GF-D8 (cell line): ENCODE measurements at places on chromosomes 6 and 20.

DNA sequence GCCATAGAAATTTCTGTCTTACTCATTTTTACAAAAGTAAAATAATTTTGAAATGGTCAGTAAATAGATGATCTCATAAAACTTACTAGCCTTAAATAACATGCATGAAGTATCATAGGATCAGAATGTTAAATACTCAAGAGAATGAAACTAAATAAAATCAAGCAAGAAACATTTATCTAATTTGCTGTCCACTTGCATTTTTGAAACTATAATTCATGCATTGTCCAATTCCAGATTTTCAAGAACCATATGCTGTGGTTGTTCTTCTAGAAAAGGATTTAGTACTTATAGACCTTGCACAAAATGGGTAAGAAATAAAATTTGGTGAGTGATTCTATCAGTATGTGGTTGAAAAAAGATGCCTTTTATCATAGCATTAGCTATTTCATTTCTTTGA lies 107.0 kb downstream of the STXBP5 start:
- DNase-seq = no peak

DNA sequence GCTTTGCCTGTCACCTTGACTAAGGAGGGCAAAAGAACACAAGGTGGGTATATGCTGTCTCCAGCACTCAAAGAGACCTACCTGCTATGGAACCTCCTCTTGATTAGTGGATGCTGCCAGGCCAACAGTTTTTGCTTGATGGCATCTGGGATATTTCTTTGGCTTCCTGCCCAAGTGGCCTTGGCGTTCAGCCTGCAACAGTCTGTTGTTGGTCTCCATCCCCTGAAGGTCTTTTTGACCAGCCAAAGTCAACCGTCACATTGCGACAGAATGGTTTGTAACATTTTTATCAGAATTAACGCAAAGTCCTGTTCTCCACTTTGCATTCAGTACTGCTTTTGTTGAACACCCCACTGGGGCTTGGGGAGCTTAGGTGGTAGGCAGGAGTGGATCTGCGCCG lies 37.1 kb downstream of the SERPINB1 start:
- DNase-seq = no peak

DNA sequence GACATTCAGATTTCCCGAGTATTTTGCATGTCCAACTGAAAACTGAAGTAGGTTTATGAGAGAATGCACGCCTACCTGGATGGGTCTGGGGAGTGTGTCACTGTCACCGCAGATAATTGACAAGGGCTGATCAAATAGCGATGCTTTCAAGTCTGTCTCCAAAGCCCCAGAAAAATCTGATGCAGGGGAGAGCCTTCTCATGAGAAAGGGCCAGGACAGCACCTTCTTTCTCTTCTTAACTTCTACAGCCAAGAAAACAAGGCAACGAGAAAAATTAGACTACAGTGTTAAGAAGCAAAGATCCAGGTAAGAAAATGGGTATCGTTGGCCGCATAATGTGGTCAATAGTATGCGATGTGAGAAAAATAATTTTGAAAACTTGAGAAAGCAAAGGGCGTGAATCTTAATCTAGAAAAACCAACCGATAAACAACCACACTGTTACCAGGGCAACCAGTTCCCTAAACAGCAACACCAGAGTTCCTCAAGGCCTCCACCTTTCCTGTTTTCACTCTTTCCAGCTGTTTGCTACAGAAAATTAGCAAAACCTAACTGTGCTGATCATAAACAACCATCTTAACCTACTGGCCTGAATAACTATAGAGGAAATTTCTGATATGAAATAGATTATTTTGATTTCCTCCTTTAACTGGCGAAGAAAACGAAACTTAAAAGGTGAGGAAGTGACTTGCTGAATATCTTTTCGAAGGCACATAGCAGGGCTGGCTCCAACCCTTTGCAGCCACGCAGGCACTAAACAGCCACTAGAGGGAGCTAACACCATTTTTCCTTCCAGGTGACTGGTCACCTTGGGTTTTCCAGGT lies 2.6 kb downstream of the TAGAP start:
- peak; percentile 70 for DNase-seq

- DNase-seq = no peak
Measured at GRCh38 chr6:164795056-164795815, 514.2 kb downstream of the C6orf118 start.

DNA sequence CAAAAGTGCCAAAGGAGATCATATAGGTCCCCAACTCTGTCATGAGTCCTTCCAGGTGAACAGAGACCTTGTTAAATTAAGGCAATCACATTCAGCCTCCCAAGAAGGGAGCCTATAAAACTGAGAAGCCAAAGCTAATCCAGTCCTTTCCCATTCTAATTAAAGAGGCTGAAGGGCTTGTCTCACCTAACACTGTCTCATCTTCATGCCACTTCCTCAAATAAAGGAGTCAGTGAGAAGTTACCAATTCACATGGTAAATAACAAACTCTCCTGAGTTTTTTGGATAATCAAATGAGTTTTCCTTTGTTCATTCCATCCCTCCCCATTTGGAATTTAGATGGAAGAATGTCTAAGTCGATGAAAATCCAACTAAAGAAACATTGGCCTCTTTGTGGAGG lies 242.8 kb downstream of the UST start:
- no peak for DNase-seq

- no peak for DNase-seq
Measured at GRCh38 chr6:92840246-92840930, 579.0 kb downstream of the EPHA7 start.

- DNase-seq = no peak
Measured at GRCh38 chr6:26258212-26258977, 106.6 kb upstream of the BTN3A2 start.

- no peak for DNase-seq
Measured at GRCh38 chr6:20487669-20488375, 46.4 kb upstream of the CDKAL1 start.

DNA sequence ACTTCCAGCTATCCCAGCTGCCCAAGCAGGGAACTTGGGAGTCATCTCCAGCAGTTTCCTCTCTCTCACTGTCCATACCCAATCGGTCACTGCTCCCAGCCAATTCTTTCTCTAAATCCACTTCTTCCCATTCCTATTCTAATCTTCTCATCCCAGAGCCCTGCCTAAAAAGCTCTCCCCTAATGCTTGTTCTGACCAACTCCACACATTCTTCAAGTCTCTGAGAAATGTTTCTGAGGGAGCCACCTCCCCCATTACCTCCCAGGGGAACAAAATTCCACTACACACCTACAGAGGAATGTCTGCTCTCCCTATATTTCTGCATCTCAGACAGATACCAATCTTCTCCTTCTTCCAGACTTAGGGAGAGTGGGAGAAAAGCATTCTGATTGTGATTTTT lies 14.0 kb downstream of the SLC17A4 start:
- DNase-seq = no peak

GRCh38 chr20:38238829-38239228 lies 21.7 kb downstream of the KIAA1755 start:
- DNase-seq = no peak

- no peak for DNase-seq
Measured at GRCh38 chr6:135831016-135831415, 20.5 kb upstream of the PDE7B start.

DNA sequence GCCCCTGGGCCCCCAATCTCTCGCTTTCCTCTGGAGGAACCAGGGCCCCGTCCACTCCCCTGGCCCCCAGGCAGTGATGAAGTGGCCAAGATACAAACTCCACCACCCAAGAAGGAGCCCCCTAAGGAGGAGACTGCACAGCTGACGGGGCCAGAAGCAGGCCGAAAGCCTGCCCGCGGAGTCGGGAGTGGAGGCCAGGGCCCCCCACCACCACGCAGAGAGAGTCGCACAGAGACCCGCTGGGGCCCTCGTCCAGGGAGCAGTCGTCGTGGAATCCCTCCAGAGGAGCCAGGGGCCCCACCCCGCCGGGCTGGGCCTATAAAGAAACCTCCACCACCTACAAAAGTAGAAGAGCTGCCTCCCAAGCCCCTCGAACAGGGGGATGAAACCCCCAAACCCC lies 10.7 kb downstream of the PRRC2A start:
- DNase-seq = no peak

GRCh38 chr6:167329014-167329413 lies 4.1 kb downstream of the TTLL2 start:
- no peak for DNase-seq
